Stimulated activated CD8-positive, alpha-beta memory T cell treated with anti-CD3 and anti-CD28 coated beads, Interleukin-2, amount 100 ng/mL, for 48 hours (primary cell): ENCODE measurements at places on chromosomes 11 and 22.

DNA sequence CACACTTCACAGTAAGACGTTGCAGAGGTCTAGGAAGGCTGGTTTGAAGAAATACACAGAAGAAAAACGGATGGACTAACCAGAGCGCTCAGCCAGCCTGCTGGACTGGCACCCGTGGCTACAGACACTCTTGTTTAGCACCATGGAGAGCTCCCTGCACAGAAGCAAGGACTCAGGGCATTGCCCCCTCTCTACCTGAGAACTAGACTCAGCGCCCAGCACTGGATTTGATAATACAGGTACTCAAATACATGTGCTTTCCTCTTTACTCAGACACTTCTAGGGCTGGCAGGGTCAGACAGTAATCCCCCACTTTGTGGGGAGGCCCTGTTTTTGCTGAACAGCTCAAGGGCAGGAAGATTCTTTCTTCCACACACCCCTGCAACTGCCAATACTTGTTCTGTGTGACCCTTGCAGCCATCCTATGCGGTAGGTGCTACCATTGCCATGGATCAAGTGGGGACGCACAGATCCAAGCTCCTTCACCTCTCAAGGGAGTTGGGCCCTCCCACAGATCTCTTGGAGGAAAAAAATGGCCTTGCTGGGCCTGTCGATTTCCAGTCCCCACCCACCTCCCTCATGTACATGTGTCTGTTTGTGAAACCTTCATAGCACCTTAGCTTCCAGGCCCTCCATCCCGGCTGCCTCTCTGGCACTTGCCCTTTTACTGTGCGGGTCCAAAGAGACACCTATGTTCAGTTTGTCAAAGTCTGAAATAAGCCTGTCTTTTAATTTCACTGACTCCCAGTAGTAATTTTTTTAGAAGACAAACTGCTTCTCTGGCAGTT lies 5.1 kb upstream of the P2RX6 start:
- DNase-seq = no peak

GRCh38 chr11:32113200-32113919 lies 22.5 kb downstream of the RCN1 start:
- no peak for DNase-seq

- no peak for DNase-seq
Observed at GRCh38 chr11:18706330-18707243, 8.0 kb downstream of the TMEM86A start.

- no peak for DNase-seq
Observed at GRCh38 chr11:65952052-65952521, 6.8 kb downstream of the TSGA10IP start.

- DNase-seq = no peak
Observed at GRCh38 chr22:43955883-43956782, 891 bp downstream of the SAMM50 start.

GRCh38 chr11:9639985-9640384 lies 23.9 kb upstream of the SWAP70 start:
- no peak for DNase-seq

DNA sequence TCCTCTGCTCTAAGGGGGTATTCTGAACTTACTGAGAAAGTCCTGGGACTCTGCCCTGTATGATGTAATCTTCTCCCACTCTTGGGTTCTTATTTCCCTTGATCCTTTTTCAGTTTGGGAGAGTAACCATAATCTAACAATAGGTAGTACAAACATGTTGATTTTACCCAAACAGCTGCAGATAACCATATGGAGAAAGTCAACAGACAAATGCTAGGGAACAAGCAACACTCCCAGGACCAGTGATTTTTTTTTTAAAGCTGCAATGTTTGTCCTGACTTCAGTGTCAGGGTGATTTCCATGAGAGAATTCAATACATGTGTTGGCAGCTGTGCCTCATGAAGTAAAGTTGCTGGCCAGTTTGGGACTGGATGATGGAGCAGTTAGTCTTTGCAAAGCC lies 156.5 kb downstream of the FCHSD2 start:
- DNase-seq = no peak

- no peak for DNase-seq
Observed at GRCh38 chr11:110527146-110527545, 97.4 kb downstream of the FDX1 start.

GRCh38 chr11:21604564-21604963 lies 588.3 kb upstream of the ANO5 start:
- no peak for DNase-seq

DNA sequence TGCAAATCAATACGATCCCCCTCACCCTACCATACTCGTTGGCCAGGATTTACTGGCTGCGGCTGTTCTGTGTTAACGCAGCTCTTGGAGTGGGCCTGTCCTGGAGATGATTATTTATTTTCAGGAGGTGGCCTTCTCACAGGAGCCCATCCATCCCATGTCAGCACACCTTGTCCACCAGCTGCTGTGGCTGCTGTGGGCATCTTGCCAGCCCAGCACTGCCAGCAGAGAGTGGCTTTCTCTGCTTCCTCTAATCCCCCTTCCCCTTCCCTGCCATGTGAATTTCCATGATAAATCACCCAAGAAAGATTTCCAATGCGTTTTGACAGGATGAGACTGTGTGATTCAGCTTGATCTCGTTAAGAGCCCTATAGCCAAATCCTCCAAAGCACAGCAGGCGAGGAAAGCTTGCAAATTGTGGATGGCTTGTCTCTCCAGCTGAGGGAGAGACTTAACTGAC lies 309.1 kb upstream of the C11orf87 start:
- DNase-seq = no peak

DNA sequence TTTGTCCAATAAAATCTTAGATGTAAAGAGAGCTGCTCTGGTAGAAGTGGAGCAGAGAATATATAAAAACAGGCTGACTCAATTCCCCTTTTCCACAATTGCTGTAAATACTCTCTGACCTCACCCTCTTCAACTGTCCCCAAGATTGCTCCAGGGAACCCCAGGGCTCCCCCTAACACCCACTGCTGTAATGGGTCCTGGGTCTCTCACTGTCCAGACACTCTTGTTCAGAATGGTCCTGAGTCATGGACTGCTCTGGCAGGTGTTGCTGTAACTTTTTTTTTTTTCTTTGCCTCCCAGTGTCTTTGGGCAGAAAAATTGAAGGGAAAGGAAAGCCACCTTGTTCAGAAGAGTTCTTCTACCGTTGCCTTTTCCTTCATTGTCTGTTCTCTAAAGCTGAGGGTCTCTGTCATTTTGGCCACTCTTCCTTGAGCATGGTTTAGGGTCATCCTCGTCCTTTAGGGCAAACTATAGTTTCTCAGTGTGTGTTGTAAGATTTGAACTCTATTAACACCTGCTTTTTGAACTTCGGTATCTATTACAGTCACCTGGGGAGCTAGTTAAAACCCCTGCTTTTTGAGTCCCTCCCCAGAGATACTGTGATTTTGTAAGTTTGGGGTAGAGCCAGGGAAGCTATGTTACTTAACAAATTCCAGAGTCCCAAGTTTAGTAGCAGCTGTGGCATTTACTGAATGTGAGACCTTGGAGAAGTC lies 209.5 kb downstream of the NAV2 start:
- no peak for DNase-seq

GRCh38 chr11:105227363-105227762 lies 87.8 kb upstream of the CARD18 start:
- no peak for DNase-seq

DNA sequence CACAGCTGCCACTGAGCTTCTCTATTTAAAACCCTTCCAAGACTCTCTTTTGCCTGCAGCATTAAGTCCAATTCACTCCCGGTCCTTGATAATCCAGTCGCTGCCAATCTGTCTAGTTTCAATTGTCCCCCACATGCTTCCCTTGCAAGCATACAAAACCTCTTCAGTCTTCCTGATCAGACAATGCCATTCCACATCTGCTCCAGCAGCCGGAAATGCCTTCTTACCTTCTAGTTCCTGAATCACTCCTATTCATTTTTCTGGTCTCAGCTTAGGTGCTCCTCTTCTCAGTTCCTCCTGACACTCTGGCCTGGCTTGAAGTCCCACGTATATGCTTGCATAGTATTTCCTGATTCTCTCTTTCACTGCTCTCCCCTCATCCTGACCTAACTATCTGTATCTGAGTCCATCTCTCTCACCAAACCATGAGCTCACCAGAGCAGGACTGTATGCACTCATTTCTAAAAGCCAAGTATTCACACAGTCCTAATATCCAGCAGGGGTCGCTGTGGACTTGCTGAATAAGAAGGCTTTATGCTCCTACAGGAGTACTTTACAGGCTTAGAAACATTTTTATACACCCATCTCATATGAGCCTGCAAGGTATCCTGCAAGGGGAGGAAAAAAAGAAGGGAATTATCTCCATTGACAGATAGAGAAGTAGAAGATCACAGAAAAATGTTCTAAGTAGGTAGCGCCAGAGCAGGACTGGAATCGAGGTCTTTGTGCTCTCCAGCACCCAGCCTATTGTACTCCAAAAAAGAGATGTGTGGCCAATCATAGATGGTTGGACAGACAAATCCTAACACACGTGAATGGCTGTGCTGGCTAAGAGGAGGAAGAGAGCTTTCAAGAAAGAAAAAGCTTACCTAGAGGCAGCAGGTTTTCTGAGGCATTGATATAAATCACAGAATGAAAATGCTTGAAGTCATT lies 19.2 kb downstream of the XRRA1 start:
- DNase-seq = peak; percentile 40

DNA sequence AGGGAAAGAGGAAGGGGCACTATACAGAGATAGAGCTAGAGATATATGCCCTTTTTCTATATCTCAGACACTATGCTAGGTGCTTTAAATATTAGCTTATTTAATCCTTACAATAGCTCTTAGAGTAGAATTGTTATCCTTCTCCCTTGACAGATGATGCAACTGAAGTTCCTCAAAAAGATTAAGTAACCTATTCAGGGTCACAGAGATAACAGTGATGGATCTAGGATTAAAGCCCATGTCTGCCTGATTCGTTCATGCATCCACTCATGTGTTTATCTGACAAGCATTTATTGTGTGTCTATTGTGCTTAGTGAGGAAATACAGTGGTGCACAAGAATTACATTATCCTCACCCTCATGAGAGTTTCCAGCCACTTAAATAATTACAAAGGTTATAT lies 8.7 kb downstream of the CCDC83 start:
- no peak for DNase-seq

GRCh38 chr22:29768052-29768693 lies 1.0 kb downstream of the UQCR10 start:
- no peak for DNase-seq

DNA sequence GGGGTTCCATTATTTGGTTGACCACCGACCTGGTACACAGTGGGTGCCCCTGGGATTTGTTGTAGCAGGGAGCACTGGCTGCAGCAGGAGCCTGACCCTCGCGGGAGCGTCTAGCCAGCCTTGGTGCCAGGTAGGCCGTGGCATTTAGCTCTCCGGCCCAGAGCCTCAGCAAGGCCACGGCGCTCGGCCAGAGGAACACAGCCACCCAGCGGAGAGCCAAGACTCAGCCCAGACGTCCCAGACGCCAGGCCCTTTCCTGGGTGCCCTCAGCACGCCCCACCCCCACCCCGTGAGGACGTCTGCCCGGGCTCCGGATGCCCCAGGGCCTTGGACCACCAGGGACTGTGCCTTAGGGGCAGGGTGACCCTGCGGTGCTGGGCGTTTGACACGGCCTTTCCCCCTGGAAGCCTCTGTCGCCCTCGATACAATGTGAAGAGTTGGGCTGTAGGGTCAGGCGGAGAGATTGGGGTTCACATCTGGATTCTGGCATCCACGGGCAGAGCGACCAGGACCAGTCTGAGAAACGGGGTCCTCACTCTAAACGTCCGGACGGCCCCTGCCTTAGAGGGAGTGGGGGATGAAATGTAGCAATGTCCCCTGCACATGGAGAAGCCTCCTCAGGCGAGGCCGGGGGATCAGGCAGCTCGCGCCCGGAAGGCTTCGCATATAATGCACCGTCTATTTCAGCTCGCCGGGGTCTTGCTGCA lies 99.2 kb upstream of the FGF3 start:
- no peak for DNase-seq

- DNase-seq = no peak
Observed at GRCh38 chr22:49660321-49660720, 167.4 kb downstream of the BRD1 start.

DNA sequence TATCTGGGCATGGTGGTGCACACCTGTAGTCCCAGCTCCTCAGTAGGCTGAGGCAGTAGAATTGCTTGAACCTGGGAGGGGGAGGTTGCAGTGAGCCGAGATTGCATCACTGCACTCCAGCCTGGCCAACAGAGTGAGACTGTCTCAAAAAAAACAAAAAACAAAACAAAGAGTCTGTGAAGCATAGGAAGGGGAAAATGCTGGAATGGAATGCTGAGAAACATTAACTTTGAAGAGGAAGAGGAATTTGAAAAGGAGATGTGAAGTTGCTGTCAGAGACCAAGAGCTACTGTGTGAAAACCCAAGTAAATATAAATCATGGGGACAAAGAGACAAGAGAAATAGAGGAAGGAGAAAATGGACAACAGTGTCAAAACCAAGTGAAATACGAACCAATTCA lies 455.1 kb upstream of the ARHGAP42 start:
- DNase-seq = no peak

DNA sequence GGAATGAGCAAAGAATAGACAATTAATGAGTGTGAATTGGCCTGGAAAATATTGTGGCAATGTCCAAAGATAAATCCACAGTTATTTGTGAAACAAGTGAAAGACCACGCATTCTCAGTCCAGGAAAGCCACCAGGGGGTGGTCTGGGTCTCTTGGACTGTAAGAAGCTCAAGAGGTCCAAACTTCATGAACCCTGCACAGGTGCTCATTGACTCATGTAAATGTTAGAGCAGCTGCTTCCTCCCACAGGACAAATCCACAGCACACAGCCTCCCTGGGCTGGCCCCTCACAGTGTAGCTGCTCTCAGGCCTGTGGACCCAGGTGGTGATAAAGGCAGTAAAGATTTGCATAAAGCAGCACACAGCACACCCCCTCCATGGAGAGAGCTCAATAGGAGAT lies 114.0 kb downstream of the ZNF280B start:
- DNase-seq = no peak

GRCh38 chr22:36065462-36065774 lies 36.8 kb upstream of the RBFOX2 start:
- DNase-seq = no peak

GRCh38 chr11:19995145-19995544 lies 165.1 kb downstream of the DBX1 start:
- no peak for DNase-seq

DNA sequence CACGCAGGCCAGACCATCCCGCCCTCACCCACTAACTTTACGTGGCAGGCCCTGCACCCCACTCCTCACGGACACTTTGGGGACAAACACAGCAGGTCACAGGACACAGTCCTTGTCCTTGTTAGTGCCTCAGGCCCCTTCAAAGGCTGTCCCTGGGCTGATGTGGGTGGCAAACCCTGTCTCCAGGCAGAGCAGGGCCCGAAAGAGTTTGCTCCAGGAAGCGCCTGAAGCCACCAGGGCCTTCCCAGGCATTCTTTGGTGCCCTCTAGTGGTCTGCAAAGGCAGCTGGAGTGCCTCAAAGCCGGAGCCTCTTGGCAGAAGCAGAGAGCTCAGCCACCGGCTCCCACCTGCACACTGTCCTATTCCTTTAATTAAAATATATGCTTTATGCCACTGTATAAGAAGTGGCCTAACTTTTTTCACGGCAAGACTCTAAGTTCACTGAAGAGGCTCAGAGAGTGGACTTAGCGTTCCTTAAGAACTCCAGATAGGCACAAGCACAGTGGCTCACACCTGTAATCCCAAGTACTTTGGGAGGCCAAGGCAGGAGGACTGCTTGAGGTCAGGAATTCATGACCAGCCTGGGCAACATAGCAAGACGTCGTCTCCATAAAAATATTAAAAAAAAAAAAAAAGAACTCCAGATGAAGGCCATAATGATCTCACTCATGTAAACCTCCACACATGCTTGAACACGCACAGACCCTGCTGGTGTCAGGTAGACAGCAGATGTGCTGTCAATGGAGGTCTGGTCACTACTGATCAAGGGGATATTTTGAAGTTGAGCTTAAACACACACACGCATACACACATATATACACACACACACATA lies 11.1 kb downstream of the TXN2 start:
- DNase-seq = peak; percentile 58
